Stimulated activated CD4-positive, alpha-beta T cell treated with anti-CD3 and anti-CD28 coated beads, Interleukin-2, amount 100 ng/mL, for 48 hours (primary cell): ENCODE measurements at places on chromosomes 1 and 21.
A peak's percentile ranks its signal among the peaks of the same experiment; 100 is the strongest.

DNA sequence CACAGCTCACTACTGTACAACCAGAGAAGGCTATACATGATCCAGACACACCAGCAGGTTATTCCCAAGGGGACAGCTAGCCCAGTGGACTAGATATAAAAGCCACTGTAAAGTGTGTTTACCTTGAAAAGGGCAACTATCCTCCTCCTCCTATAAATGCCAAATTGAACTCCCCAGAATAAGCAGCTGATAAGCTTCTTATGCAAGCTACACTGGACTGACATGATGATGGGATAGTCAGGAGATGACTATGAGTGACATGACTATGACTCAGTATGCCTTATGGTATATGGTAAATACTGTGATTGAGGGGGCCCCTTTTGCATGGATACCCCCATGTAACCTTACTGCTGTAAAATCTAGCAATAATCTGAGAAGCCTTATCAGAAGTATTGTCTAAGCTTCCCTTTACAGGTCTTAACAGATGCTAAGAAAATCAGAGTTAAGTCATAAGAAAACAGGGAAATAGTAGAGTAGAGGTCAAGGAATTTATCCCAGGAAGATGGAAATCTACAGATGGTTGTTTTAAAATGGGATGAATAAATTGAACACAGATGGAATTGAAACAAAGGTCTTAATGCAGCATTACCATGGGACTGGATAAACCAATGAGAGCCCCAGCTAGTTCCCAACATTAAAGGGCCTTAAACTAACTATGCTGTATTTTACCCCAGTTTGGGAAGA lies 55.8 kb downstream of the TRIM33 start:
- no peak for DNase-seq

GRCh38 chr1:32334864-32335534 lies 1.0 kb downstream of the MARCKSL1 start:
- peak; percentile 44 for DNase-seq

GRCh38 chr1:56562891-56563452 lies 16.4 kb downstream of the PLPP3 start:
- DNase-seq, result no peak

- DNase-seq, result peak; percentile 23
Measured at GRCh38 chr1:91697416-91697815, 188.5 kb downstream of the TGFBR3 start.

GRCh38 chr1:94109478-94109877 lies 11.5 kb downstream of the ABCA4 start:
- DNase-seq, result no peak

DNA sequence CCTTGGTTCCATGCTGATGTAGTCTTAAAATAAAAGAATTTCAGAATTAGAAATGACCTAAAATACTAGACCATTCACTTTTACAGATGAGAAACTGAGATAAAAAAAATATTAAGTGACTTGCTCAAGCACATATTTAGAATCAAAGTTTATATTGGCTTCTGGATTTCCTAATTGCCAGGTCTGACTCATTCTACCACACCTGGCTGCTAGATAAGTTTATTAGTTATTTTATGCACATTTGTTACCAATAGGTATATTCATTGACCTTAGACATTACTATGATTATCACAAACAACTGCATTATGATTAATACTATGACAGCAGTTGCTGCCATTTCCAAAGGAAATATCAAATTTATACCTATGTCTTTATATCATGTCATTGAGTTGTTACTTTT lies 497.5 kb downstream of the RWDD3 start:
- DNase-seq, result no peak

DNA sequence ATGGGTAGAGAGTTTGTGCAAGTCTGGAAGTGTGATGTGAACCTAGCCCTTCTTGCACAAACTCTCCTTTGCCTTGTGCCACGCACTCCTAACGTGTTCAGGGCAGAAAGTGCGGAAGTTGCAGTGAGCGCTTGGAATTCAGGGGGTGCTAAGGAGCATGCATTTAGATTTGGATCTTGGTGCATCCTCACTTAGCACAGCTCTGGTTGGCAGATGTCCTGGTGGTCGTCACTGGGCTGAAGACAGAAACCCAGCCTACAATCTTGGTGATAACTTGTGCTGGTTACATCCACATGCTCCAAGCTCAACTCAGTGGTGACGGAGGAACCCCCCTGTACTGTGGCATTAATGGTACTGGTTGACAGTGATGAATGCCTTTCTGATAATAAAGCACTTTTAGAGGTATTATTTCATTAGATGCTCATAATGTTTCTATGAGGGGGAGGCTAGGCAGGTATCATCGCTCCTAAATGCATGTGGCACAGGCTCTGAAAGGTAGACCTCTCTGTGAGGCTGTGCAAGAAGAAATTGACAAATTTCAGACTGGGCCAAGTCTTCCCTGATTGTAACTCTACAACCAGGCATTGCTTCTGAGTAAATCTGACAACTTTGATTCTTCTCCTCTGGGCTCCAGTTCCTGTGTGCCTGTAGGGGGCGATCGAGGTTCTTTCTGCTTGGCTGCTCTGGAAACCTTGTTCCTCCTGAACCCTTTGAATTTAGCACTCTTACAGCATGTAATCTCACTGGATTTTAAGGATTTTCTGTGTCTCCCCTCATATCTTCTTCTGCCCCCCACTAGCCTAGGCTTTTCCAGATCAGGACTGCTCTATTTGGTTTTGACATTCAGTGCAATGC lies 40.6 kb downstream of the MAPKAPK2 start:
- DNase-seq, result peak; percentile 57

GRCh38 chr1:202237052-202237451 lies 43.5 kb downstream of the LGR6 start:
- DNase-seq, result peak; percentile 31

DNA sequence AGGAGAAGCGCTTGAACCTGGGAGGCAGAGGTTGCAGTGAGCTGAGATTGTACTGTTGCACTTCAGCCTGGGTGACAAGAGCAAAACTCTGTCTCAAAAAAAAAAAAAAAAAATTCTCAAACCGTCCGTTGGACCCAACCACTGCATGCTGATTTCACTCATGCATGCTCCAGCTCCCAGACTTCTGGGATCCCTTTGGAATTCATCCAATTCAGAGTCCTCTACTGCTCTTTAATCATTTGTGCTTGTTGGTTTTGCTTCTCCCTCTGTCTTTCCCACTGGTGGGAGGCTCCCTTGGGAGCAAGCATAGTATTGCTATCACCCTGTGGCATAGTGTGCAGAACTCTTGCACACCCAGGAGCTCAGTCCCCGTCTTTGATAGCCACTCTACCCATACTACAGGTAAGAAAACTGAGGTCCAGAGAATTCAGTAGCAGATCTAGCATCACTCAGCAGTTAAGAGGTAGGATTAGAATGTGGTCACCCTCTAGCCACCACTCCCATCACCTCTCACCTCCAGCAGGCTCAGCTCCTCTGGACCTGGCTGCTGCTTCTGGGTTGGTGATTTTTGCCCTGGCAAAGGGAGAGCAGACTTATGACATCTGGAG lies 3.1 kb upstream of the LMNA start:
- DNase-seq, result no peak

DNA sequence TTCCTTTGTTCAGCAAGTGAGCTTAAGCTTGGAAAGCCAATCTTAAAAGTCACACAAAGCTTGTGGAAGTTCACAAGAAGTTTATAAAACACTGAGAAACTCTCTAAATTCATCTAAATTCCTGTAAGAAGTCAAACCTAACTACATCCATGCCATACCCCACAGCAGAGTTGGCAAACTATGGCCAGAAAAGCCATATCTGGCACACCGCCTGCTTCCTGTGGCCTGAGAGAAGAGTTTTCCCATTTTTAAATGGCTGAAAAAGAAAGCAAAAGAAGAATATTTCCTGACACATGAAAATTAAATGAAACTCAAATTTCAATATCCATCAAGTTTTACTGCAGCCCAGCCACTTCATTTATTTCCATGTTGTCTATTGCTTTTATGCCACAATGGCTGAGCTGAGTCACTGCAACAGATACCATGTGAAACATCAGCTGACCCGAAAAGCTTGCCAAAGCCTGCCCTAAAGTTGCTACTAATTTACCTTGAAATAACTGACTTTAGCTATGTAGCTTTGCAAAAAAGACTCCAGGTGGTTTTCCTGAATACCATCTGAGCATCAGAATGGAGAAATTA lies 237.1 kb downstream of the SLC45A1 start:
- no peak for DNase-seq

DNA sequence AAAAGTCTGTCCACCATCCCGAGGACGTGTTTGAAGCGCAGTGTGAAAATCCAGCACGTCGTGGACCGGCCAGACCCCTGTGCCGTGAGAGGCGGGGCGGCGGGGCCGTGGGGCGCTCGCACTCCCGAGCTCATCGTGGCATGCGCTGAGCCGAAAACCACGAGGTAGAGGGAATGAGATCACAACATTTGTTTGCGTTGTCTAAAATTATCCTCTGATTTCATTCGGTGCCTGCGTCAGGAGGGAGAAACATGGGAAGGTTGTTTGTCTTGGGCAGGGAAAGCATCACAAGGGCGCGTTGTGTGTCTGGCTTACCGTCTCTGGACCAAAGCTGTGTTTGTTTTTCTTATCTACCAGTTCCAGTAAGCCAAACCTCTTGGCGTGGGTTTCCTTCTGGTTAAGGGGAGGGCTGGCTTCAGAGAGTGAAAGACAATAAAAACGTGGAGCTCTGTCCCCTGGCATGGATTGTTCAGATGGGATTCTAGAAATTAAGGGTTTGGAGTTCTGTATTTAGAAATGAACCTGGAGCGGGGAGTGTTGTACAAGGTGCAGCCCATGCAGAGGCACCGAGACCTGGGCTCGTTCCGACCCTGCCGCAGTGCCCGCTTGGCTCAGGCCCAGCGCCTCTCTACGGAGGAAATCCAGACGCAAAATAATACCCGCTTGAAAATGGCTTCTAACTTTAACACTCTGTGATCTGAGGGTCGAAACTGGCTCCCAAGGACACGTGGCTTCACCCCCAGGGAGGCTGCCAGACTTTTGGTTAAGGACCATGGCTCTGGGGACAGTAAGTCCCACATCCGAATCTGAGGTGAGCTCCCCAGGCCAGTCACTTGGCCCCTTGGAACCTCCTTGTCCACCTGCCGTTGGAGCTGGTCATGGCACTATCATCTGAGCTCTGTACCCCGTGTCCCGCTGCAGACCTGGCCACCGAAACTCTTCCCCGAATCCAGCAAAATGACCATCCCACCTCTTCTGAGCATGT lies 68.7 kb upstream of the FAM3B start:
- no peak for DNase-seq

DNA sequence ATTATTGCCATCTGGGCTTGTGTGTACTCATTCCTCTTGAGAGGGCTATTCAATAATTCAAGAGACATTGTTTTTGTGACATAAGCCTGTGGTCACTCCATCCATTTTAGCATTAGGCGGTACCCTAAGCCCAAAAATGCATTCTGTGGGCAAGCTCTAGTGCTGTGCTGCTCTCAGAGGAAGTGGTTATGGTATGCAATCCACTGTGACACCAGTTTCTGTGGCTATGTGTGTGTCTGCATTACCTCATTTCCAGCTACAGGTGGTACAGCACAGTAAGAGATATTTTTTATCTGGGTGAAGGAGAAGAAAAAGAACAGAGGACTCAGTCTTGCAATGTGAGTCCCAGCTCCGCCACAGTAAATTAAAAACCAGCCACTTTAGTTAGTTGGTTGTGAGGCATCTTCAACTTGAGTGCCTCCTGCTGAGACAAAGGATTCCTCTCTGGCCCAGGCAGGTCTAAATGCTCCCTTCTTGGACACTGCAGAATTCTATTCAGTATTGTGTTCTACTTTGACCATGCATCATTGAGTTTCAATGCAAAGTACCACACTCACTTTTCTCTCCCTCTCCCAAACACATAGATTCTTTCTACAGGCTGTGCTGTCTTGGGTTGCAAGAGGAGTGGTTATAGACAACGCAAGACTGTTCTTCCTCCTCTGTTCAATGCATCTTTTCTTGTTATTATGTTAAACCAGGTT lies 777.8 kb upstream of the BRINP3 start:
- DNase-seq, result no peak

- DNase-seq, result no peak
Measured at GRCh38 chr1:29934255-29934772, 698.0 kb downstream of the PTPRU start.

- no peak for DNase-seq
Measured at GRCh38 chr1:201049248-201049831, 25.8 kb upstream of the KIF21B start.

- no peak for DNase-seq
Measured at GRCh38 chr21:16537501-16537900, 807.7 kb downstream of the USP25 start.

DNA sequence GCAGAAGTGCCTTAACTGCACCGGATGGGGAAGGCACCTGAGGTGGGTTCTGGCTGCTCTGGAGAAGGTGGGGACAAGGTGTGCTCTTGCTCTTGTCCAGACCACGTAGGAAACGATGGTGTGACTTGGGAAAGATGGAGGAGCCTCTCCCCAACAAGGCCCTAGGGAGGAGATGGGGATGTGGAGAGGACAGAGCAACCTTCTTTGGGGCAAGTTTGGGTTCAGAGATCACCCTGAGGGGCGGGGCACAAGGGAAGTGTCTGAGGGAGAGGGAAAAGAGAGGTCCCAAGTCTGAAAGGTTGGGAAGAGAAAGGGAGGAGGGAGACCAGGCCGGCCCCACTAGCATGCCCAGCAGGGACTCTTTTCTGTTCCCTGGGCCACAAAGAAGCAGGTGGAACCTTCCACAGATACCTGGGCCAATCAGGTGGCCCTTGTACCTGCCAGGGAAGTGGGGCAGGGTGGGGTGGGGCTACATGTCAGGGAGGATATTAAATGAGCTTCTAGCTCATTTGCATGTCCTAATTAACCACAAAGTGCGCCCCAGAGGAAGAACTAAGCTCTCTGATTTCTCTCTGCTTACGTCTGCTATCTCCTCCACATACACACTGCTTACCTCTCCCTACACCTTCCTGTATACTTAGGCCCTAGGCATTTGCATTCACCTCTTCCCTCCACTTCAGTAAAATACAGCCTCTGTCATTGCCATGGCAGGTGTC lies 15.9 kb downstream of the INKA2 start:
- DNase-seq, result no peak

DNA sequence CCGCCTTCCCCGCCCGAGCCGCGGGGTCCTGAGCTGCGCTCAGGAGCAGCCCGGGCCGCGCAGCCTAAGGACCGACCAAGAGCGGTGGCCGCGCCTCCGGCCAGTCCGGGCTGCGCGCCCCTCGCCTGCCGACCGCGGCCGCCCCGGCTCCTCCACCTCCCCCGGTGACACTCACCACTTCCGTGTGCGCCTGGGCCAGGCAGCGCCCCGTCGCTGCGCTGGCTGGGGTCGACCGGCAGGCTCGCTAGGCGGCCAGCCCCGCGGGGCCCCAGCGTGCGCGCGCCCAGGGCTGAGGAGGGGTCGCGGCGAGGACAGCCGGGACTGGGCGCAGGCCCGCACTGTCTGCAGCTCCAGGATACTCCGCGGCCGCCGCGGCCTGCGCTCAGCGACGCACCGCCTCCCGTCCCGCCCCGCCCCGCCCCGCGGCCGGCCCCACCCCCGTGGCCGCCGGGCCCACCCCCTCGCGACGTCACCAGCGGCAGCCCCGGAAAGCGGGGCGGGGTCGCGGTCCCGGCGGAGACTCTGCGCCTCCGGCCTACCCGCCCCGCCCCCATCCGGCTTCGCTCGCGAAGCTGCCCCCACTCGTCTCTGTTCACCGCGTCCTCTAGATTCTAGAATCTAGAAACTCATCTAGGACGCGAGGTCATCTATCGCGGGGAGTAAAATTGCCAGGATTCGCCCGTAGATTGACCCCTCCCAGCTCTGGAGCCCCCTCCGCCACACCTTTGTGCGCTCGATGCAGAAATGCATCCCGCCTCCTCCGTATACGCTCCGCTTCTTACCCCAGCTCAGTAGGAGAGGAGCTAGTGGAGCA lies at the start of gene JAK1:
Gene JAK1 (minus strand): TSS at position 392 of the 814 bp plus-strand sequence. CDS start 80,285 bp downstream, outside the sequence.
- peak; percentile 89 for DNase-seq

- no peak for DNase-seq
Measured at GRCh38 chr1:169266133-169266532, 101.5 kb downstream of the NME7 start.
